Stomach (tissue), 19 donors: ENCODE measurements at places on chromosomes 2 and 18. TPM values are rescaled to one million over a fixed set of nuclear protein-coding genes. Genes with fewer than 3 reads are reported as not detected.

- no peaks in the 10 kb centered on the region for H3K27me3 ChIP-seq
- DNase-seq = no peak
- no peaks in the 10 kb centered on the region for H3K36me3 ChIP-seq
Measured at GRCh38 chr18:3584266-3584861, 134.4 kb downstream of the TGIF1 start.

DNA sequence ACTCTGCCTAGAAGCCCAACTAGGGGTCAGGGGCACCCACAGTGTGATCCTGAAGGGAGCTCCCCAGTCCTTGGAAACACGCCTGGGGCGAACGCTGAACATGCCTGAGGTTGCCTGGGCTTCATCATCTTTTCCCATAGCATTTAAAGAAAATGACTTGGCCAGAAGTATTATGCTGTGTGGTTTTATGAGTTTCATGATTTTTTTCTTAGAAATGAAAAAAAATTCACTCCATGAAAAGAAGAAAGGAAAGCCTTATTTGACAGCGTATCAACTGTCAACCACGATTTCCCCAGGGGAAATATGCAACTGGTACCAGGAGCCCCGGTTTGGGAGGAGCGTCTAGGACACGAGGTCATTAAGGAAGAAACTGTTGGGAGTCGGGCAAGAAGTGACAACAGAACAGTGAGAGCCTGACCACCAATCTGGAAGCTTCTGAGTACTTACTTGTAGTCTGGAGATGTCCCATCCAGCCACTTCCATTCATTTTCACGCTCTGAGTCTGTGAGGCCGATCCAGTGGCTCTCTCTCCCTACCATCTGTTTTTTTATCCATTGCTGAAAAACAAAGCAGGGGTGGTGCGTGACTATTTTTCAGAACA, 63.5 kb upstream of the THOC1 start:
- DNase-seq = no peak
- no peaks in the 10 kb centered on the region for H3K27me3 ChIP-seq
- no peak overlapping the region for H3K4me3 ChIP-seq

DNA sequence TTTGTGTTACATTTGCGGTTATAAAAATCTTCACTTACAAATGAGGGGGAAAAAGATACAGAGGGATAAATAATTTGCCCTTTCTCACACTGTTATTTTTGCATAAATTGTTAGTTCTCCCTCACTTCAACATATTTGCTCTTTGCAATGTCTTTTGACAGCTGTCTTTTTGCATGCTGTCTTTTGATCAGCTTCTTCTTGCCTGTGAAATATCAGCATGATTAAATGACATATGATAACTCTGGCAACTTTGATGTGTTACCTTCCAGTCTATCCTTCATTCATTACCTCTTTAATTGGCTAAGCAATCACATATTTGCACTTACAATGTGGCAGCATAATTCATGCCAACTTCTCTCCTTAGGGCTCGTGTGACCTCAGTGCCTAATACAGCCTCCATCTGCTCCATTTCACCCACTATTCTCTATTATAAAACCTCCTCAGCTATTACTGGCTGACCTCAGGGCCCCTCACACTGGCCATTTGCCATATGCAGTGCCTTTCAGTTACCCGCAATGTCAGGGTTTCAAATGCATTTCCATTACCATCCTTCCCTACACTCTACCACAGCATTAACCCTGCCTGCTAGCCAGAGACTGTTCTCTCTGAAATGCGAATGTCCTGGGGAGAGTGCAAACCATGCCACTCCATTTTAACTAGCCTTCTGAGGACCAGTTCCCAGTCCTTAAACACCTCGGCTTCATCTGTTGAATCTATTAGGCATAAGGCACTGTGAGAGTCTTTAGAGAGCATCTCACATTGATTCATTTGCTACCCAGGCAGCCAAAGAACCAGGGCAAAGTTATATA, 1056.6 kb upstream of the CHAC2 start:
- no peaks in the 10 kb centered on the region for H3K27me3 ChIP-seq
- no peak overlapping the region for H3K27ac ChIP-seq
- no peaks in the 10 kb centered on the region for H3K36me3 ChIP-seq

GRCh38 chr2:223941579-223942277, 3.4 kb downstream of the WDFY1 start:
- no peak overlapping the region for H3K4me3 ChIP-seq
- DNase-seq = no peak
- H3K4me1 ChIP-seq = peaks cover 39% of the 10 kb centered on the region
- no peak overlapping the region for H3K27ac ChIP-seq
- no peaks in the 10 kb centered on the region for H3K36me3 ChIP-seq
- no peaks in the 10 kb centered on the region for H3K27me3 ChIP-seq

CYS1 gene
- 3.5 TPM for total RNA-seq
